Vagina (tissue), 2 donors: ENCODE measurements at places on chromosomes 6 and 20.

DNA sequence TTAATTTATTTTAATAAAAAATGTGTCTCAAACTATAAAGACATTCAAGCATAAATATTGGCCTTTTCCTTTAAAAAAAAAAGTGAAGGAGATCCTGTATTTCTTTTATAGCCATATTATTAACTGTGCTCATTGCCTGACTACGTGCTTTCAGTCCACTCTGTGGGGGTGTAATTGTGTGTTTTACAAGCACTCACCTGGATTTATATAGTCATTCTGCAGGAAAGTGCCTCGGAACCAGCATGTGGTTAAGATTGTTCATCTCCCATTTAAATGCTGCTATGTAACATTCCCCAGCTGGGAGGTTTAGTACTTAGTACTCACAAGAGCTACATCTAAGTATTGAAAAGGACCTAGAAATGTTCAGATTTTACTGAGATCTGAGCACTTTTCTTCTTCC lies 47.9 kb upstream of the SLC22A16 start:
- DNase-seq, result no peak

DNA sequence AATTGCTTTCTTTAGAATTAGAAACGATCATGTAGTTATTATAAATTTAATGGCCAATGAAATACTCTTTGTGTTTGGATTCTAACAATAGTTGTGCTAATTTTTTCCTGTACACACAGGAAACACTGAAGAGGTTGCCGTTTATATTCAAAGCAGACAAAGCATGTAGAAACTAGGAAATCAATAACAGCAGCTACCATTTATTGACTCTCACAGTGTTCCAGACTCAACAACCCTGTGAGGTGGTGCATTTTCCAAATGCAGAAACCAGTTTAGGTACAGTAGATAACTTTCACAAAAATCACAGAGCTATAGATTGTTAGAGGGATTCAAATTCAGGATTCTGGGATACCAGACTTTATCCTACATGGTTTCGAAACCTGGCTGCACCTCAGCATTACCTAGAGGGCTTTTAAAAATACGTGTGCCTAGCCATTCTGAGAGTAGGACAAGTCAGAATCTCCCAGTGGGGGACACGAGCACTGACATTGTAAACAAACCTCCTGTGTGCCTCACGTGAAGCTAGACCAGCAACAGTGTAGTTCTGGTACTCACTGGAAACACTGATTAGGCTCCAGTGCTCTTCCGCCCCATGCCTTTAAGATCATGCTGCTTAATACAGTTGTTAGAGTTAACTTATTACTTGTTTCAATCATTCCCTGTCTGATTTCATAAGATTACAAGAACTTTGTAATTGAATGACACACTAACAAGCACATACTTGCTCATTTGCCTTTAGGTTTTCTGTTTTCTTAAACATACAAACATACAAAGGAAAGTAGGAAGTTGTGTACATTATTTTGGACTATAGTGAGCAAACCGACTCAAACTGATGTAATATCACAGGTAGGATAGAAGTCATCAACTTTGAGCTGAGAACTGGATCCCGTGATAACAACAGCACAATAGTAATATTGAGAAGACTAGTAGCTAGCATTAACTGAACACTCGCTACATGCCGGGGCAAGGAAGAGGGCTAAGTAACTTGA lies 65.8 kb downstream of the MAP3K4 start:
- no peak for DNase-seq

- no peak for DNase-seq
Measured at GRCh38 chr6:150491811-150492172, 107.9 kb upstream of the PLEKHG1 start.

- DNase-seq, result no peak
Measured at GRCh38 chr20:13883425-13883824, 98.6 kb downstream of the NDUFAF5 start.

DNA sequence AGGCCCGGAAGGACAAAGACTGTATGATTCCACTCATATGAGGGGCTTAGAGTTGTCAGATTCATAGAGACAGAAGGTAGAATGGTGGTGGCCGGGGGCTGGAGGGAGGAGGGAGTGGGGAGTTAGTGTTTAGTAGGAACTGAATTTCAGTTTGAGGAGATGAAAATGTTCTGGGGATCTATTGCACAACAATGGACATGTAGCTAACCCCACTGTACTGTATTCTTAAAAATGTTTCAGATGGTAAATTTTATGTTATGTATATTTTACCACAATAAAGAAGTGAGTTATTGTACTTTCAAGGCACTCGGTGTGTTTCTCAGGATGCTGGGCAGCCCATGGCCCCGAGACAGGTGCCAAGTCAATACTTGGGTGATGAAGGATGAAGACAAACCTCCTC lies 25.4 kb downstream of the MAS1 start:
- DNase-seq, result no peak

- no peak for DNase-seq
Measured at GRCh38 chr6:80340686-80341085, 234.2 kb downstream of the BCKDHB start.

GRCh38 chr6:46893648-46894047 lies 28.1 kb downstream of the ADGRF5 start:
- no peak for DNase-seq

DNA sequence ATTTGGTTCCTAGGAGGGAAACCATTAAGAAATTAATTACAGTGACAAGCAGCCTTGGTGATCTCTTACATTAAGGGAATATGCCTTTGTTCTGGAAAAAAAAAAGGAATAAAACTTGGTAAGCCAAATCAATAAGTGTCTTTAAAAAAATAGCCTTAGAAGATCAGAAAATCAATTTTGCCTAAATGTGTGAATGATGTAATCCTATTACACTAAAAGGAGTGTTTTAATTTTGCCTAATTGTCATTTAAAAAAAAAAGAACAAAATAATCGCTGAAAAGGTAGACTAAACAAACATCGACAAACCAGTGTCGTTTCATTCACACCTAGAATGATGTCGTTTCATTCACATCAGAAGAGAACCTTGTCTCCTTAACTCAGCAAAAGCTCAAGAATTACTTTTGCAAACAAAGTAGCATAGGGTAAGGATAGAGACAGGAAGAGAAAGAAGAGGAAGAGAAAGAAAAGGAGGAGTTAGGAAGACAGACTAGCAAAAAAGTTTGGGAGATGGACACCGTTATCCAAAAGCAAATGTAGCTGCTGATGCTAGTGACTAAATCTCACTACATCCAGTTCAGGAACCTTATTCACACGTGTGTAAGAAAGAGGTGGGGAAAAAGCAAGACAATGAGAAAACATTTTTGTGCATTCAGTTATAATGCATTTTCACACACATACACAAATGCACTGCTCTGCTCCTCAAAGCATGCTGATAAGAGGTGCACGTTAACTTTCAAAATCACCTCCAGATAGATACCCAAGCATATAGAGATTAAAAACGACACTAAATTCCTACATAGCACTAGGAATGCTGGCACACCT lies 60.6 kb downstream of the HIVEP2 start:
- no peak for DNase-seq

- DNase-seq, result no peak
Measured at GRCh38 chr6:131136021-131136786, 937 bp downstream of the AKAP7 start.

- DNase-seq, result no peak
Measured at GRCh38 chr6:54130179-54130578, 18.9 kb downstream of the MLIP start.

DNA sequence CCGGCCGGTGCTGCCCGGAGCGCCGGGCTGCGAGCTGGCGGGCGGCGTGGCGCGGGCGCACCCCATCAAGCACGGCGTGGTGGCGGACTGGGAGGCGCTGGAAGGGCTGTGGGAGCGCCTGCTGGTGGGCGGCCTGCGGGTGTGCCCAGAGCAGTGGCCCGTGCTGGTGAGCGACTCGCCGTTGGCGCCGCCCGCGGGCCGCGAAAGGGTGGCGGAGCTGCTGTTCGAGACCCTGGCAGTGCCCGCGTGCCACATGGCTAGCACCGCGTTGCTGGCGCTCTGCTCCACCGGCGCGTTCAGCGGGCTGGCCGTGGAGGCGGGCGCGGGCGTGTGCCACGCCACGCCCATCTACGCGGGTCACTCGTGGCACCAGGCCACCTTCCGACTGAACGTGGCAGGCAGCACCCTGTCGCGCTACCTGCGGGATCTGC lies 517 bp downstream of the ACTL10 start:
- no peak for DNase-seq

- DNase-seq, result no peak
Measured at GRCh38 chr6:138443979-138444378, 40.0 kb downstream of the HEBP2 start.

- DNase-seq, result peak; percentile 40
Measured at GRCh38 chr20:58128635-58129625, 99.5 kb downstream of the ANKRD60 start.

- DNase-seq, result no peak
Measured at GRCh38 chr6:46867411-46867810, 54.3 kb downstream of the ADGRF5 start.

- DNase-seq, result no peak
Measured at GRCh38 chr20:32600681-32601237, 15.6 kb upstream of the NOL4L start.

DNA sequence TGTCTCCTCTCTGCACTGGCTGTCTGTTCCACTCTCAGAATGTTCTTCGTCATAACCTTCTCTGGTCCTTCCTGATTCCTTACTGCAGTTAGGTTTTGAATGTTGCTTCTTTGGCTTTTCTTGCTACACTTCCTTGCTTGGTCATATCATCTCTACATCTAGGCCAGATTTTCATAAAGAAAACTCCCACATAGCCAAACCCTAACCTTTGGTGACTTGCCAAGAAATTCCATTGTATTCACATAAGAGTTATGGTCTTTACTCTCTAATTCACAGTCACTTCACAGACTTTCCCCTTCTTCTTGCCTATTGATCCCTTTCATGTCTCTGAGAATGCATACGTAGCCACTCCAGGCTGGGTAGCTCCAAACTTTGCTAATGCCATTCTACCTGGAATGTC lies 41.9 kb upstream of the SIM1 start:
- no peak for DNase-seq
